ENCODE measurements at places on chromosomes 3 and 15.

- DNase-seq = no peak
These were observed 119.2 kb upstream of the CMC1 start for GRCh38 chr3:28122227-28122626.

- DNase-seq = peak; percentile 7
These were observed 95.3 kb downstream of the SLC49A4 start for GRCh38 chr3:122890077-122890719.

- DNase-seq = no peak
These were observed 329.4 kb upstream of the TBC1D5 start for GRCh38 chr3:18071833-18072232.

DNA sequence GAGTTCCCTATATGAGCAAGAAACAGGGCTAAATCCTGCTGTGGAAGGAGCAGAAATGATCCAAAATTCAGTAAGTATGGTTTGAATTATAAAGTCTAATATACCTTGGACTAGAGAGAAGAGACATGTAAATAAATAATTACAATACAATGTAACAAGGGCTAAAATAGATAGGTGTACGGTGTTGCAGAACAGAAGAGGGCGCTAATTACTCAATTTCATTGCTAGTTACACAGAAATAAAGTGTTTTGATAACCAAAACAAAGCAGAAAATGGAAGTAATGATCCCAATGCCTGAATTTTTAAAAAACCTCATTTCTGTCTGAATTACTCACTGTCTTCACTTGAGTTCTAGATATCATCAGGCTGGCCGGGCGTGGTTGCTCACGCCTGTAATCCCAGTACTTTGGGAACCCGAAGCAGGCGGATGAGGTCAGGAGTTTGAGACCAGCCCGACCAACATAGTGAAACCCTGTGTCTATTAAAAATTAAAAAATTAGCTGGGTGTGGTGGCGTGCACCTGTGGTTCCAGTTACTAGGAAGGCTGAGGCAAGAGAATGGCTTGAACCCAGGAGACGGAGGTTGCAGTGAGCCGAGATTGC, 8.3 kb upstream of the PLCH1 start:
- no peak for DNase-seq

DNA sequence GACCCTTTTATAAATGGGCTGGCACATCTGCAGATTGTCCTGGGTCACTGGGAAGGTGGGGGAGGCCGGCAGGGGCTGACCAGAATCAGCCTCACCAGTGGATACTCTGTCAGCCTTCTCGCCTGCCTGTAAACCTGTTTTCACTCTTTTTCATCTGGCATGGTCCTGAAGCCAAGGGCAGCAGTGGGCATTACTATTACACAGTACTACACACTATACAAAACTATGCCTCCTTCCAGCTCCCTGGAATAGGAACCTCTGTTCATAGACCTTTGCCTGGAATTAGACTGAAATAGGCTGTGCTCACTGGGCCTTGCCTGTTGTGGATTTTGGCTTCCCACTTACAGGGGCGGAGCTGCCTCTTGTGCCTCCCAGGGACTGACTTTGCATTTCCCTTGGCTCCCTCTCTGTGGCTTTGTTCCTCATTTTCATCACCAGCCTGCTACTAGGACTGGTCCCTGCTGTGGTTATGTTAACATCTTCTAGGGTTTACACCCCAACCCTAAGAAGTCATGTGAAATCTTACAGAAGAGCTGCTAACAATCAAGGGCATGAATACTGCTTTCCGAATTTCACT, 120.7 kb downstream of the FNDC3B start:
- no peak for DNase-seq

GRCh38 chr3:141368062-141368924, at the start of gene ZBTB38:
Gene ZBTB38, plus strand, starts transcription at chr3:141368504. Its CDS starts 73,885 bp downstream, at chr3:141442389.
- peak; percentile 74 for DNase-seq

DNA sequence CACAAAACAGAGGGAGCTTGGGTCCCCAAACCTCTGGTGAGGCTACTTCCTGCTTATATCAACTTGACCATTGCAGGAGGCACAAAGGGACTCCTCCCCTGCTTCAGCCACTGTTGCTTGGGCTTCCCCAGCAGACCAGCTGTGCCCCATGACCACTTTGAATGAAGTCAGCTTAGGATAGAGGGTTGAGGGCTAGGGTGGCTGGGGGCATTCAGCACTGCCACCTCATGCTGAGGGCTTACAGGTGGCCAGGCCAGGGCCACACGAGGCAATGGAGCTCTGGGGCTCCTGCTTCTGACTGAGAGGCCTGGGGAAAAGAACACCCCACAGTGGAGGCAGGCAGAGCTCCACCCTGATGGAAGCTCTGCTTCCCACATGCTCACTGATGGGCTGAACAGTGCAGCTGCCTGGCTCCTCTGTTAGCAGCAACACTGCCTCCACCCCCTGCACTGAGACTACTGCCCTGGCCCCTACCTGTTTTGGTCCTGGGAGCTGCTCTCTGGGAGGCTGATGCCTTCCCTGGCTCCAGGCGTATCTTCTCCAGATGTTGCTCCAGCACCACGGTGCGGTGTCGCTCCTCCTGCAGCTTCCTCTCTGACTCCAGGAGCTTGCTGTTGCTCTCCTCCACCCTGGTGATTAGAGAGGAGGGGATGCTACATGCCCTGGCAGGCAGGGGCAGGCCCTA, 10.2 kb upstream of the HHATL start:
- DNase-seq = no peak

- no peak for DNase-seq
These were observed 53.1 kb downstream of the PHC3 start for GRCh38 chr3:170128259-170128976.

DNA sequence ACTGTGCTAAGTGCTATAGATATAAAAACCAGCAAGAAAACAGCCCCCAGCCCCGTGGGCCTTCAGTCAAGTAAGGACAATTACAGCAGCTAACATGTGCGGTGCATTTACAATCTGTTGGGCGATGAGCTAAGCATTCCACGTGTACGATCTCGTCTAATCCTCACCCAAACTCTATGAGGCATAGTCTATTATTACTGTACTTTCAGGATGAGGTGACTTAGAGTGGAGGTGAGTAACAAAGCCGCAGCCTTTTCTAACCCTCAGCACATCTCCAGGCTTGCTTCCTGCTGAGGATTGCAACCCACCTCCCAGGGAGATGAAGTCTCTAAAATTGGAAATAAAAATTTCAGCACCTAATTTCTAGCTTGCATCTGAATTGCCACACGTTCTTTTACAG, 53.2 kb upstream of the MCF2L2 start:
- no peak for DNase-seq

- DNase-seq = no peak
These were observed 37.8 kb downstream of the CD47 start for GRCh38 chr3:108053067-108053466.

DNA sequence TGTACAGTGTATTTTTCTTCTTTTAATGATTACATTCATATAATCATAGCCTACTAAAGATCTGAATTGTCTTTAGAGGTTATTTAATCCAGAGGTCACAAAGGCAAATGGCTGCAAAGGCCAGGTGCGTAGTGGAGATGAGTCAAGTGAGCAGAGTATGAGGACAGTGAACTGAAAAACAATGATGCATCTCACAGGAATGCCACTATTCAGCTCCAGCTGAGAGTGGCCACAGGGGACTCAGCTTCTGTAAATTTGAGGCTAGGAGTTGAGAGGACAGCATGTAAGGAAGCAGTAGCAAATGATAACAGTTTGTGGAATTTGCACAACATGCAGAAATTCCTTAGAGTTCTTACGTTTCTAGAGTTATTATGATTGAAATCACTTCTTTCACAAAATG, 50.4 kb downstream of the COL6A5 start:
- DNase-seq = no peak

DNA sequence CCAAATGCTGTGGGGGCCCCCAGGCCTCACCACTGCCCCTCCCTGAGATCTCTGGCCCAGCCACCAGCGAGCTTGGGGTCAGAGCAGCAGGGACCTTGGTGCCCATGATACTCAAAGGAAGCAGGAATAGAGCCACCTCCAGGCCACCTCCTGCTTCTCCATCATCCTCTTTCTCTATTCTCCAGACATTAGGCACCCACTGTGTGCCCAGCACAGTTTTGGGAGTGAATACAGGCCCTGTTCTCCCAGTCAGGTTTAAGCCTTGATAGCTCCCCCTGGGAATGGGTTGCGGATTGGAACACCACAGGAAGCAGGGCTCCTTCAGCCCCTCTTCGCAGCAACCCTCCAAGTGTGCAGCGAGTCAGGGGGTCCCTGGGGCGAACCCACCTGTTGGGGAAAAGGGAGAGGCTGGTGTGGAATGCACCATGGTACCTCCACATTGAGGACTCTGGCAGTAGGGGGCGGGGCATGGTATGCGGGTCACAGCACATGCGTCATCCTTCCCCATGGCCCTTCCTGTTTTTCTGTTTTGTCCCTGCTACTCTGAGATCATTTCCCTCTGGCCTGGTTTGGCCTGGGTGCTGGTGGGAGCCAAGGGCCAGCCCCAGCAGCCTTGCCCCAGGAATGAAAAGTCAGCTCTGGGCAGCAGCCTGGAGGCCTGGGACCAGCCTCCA, 14.2 kb upstream of the SEMA3B start:
- no peak for DNase-seq

DNA sequence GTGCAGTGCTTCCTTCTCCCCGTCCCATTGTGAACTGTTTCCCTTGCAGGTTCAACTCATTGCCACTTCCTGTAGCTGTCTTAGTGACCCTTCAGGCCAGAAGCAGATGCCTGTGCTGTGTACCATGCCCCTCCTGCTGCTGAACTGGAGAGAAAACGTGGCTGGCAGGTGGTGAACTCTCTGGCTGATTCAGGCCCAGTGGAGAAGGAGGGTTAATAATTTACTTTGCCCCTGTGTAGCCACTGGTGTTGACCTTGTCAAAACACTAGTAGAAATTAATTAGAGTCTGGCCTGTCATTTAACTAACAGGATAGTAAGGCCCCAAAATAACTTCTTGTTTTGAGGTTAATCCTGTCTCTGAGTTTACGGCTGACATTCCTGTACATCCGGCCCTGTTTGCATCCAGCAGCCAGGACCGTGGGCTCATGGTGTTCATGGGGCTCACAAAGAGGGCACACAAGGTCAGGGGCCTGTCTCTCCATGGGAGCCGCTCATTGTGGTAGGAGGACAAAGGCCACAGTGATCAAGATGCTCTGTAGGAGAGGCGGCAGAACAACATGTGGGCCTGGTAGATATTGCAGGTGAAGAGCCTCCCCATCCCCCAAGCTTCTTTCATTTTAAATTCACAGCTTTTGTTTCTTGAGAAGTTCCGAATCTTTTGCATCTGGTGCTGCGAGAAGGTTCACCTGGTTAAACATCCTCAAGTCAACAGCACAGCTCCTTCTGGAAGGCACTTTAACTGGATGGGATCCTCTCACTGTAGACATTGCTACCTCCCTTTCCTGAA, 101.6 kb downstream of the CGNL1 start:
- no peak for DNase-seq

- no peak for DNase-seq
These were observed 13.0 kb downstream of the IL16 start for GRCh38 chr15:81209635-81210034.

DNA sequence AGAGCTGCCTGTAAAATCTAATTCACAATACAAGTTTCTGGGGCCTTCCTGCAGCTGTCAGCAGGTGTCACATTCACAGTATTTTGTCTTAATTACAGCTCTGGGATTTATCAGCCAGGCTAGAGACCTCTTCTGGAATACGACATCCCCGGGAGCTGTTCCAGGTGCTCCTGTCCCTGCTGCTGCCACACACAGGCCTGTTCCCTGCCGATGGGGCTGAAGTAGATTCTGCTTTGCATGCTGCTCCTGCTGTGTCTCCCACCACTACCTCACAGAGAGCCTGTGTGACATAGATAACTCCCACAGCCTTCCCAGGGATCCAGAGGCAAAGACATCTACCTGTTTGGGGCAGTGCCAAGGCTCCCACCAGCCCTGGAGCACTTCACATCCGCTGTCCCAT, 20.4 kb downstream of the COLQ start:
- DNase-seq = no peak

- no peak for DNase-seq
These were observed 152.6 kb downstream of the DPH6 start for GRCh38 chr15:35393398-35393797.

DNA sequence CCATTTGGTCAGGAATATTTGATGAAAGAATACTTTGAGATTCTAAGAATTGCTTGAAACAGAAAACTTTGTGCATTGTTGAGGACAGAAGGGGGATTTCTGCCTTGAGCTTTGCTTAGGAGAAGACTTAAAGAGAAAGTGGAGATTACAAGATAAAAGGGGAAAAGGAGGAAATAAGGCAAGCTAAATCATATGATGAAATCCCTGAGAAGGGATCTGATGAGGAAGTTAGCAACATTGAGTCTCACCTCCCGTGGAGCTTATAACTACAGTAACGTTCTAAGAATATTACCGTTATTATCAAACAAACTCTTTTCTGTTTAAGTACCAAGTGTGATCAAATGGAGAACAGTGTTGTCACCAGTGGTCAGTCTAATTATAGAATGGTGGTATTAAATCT, 414.7 kb upstream of the NAALADL2 start:
- DNase-seq = no peak

GRCh38 chr15:55991802-55992768, 1.3 kb downstream of the NEDD4 start:
- no peak for DNase-seq

GRCh38 chr3:109241459-109242186, 74.7 kb downstream of the DPPA2 start:
- no peak for DNase-seq

DNA sequence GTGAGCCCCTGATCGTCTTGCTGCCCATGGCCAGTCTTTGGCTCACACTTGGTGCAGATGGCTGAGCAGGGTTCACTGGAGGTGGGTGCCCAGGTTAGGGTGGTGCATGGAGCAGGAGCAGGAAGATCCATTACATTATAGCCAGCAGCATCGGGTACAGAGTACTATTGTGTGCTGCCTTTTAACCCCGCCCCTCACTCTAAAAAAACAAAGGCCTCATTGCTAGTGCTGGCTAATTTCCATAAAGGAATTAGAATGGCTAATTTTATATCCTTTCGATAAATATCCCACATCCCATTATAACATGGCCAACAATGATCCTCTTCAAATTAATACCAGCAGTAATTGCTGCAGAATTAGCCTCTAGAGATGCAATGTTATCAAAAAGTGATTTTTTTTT, 45.8 kb upstream of the PPP4R2 start:
- DNase-seq = no peak

DNA sequence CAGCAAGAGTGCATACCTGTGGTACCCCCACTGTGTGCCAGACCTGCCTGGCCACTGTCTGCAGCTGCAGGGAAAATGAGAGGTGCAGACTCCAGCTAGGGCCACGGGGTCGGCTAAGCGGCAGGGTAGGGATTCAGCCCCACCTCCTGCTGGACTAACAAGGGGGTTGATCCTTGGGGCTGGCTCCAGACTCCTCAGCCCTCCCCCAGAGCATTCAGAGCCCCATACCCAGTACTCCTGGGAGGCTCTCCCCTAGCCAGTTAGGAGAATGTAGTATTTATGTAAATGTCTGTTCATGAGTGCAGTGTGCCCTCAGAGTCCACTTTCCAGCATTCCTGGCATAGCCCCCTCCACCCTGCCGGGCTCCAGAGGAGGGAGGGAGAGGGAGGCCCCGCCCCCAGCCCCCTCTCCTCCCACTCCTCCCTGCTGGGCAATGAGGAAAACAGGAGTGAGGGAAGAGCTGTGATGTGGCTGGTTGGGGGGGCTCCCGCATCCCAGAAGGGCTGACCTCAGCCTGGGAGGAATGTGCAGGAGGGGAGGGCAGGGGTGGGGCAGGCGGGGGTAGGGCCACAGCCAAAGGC, 4.5 kb upstream of the SEMA3B start:
- DNase-seq = peak; percentile 73

GRCh38 chr3:126607214-126607908, 47.6 kb downstream of the TXNRD3 start:
- peak; percentile 14 for DNase-seq
